ENCODE measurements at places on chromosomes 6 and 20. TPM values are rescaled to one million over a fixed set of nuclear protein-coding genes. Genes with fewer than 3 reads are reported as not detected.

PSMF1 gene
- 53.1 TPM for total RNA-seq

FLOT1 gene
- 70.0 TPM for total RNA-seq

STMND1 gene
- total RNA-seq = not detected

PCK1 gene
- 14.3 TPM for total RNA-seq

TPX2 gene
- total RNA-seq = not detected

BEND3 gene
- 4.0 TPM for total RNA-seq

DNA sequence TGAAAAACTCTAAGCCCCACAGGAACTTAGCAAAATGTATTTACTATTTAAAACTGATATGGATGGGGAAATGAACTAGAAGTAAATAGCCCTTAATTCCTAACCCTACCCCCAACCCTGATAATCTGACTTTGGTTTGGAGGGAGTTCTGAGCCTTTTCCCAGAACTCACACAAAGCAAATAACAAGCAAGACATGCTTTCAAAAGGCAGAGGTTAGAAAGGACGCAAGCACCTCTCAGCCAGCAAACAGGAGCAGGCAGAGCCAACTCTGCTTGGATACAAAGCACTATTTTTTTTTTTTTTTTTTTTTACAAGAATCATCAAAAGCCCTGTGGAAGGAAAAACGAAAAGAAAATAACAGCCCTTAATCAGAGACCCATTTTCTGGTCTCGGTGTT, 58.7 kb downstream of the SLC22A23 start:
- DNase-seq = no peak

DNA sequence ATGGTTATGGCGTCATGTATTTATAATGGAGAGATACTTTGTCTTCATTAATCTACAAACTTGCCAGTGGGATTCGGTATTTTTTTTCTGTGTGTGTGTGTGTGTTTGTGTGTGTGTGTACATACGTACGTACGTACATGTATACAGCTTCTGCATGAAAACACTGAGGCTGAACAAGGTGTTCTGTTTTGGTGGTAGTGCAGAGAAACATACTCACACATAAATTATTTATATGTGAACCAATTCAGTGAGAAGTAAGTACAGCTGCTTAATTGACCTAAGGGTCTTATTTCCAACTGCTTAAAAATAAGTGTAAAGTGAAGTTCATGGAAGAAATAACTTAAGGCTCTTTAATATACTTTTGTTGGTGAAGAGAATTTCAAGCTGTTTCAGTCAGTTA, 234.2 kb downstream of the BCKDHB start:
- DNase-seq = no peak

DNA sequence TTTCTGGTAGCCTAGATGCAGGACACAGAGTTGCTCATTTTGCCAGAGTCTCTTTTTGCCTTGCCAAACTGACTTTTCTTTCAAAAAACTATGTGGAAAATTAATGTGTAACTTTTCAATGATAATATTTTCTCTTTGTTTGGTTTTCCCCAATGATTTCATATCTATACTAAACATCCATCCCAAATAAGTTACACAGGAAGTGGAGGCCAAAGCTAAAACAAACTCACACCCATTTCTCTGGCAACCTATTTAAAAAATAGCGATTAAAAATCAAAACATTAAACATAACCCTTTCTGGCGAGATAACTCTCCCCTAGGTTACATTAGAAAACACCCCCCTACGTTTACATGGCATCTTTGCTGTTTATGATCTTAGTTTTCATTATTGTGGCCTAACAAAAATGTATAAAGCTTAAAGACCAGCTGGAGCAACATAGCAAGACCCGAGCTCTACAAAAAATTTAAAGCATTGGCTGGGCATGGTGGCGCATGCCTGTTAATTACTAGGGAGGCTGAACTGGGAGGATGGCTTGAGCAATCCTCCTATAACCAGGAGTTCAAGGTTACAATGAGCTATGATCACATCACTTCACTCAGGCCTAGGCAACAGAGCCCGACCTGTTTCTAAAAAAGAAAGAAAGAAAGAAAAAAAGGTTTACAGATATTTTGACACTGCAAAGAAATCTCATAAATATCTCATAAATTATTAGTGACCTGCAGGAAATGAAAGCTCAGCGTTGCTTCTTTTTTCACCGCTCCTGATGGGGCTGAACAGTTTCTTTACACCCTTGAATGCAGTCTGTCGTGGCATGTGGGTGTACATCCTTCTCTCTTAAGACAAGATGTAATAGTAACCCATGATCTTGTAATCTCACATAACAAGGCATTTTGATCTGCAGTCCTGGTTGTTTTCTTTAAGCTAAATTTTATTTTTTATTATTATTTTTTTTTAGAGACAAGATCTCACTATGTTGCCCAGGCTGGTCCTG, 32.8 kb upstream of the CEP85L start:
- DNase-seq = no peak

DNA sequence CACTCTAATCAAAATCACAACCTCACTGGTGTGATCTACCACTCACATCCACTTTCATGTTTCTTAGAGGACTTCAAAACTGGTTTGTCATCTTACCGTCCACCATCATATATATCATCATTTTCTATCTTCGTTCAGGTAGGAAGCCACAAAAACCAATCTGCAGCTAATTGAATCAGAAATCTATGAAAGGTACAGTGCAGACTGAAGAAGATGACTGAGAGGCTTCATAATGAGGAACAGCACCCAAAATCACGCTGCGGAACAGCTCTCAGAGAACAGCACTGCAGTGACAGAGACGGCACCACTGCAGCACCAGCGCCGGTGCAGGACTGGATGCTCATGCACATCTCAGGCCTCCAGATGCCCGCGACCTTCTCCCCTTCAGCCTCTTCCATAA, 13.0 kb downstream of the GMDS start:
- DNase-seq = no peak
